Smooth muscle cell of the umbilical artery (primary cell): ENCODE measurements at places on chromosomes 16 and 17. TPM values are rescaled to one million over a fixed set of nuclear protein-coding genes. Genes with fewer than 3 reads are reported as not detected.

The SECTM1 gene
- total RNA-seq, result 1.2 TPM in 1 of 2 replicates, not detected in the other

The MAZ gene
- total RNA-seq, result 89.4 and 125 TPM in 2 replicates

The CDRT15L2 gene
- total RNA-seq, result not detected in 2 replicates

The C16orf74 gene
- total RNA-seq, result 11.6 and 12.6 TPM in 2 replicates

The MSLN gene
- total RNA-seq, result not detected in 2 replicates
